ENCODE measurements at places on chromosomes 3 and 15.

DNA sequence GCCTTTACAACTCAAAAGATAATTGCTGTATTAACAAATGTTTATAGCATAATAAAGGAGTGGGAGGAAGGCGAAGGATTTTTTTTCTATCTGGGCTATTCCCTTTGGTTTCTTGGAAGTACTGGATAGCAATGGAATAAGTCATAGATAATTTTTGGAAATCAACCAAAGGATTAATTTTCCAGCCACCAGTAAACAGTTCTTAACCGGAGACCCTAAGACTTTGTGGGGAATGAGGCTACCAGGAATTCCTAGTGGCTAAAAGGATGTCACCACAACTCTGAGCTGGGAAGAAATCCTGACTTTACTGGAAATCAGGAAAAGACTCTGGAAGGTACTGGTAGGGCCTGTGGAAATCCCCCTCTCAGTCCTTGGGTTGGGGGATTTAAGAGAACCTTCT lies 138.4 kb upstream of the RARB start:
- DNase-seq = no peak

DNA sequence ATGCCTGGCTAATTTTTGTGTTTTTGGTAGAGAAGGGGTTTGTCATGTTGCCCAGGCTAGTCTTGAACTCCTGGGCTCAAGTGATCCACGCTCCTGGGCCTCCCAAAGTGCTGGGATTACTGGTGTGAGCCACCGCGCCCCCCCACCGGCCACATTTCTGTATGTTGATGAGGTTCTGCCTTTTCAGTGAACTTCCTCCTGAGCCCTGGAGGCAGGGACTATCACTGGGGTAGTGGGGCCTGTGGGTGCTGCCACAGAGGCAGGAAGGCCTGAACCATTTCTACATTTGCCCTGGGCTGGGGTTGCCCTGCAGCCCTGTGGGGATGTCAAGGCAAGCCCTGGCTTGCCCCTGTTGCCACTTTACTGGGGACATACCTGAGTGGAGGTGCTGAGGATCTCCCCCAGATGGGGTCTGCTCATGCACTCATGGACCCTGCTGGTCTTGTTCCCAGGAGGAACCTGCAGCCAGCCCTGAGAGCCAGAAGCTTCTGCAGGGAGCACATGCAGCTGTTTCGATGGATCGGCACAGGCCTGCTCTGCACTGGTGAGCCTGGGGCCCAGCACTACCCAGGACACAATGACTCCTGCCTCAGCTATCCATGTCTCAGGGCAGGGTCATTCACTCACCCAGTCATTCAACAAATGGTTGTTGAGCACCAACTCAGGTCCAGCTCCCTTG lies 5.7 kb downstream of the SLC28A1 start:
- DNase-seq = no peak

GRCh38 chr3:173911446-173911845 lies 513.9 kb downstream of the NLGN1 start:
- DNase-seq = no peak

- no peak for DNase-seq
Measured at GRCh38 chr3:29245441-29245840, 35.4 kb upstream of the RBMS3 start.

- no peak for DNase-seq
Measured at GRCh38 chr3:57855281-57855680, 99.2 kb downstream of the SLMAP start.

GRCh38 chr15:73139744-73140553 lies 87.7 kb downstream of the NEO1 start:
- no peak for DNase-seq

DNA sequence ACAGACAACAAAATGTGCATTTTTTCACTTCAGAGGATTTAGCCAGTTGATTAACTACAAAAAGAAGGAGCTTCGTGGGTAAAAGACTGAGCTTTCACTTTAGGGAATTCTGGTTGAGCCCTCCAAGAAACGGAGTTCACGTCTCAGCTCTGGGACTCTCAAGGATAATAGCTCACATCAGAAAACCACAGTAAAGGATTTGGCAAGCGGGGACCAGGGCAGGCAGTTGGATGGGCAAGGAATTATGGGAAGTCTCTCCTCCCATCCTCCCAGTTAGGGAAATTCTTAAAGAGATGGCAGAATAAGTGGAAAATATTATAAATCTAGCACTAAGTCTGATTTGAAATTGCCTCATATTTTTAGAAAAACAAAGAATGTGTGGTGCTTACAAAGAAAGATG lies 188.3 kb upstream of the EOMES start:
- DNase-seq = no peak

- no peak for DNase-seq
Measured at GRCh38 chr15:38696109-38696727, 131.6 kb upstream of the RASGRP1 start.

- no peak for DNase-seq
Measured at GRCh38 chr15:98121536-98121935, 161.0 kb downstream of the ARRDC4 start.

DNA sequence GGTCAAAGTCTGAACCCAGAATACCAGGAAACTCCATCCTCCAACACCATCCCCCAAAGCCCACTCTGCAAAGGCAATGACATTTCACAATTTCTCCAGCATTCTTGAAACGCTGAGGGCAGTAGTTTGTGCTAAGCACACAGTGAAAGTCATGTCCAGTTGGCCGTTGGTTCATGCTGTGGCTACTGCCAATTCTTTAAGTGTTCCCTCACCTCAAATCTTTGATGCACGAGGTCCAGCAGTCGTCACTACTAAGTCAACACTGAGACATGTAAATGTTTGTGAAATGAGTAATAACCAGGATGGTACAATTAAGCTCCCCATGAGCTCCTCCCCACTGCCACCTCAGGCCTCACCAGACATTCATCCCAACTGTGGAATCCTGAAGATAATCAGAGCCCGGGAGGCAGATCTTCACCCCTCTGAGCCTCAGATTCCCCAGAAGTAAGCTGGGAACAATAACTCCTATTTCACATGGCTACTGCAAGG lies 7.0 kb downstream of the SUCLG2 start:
- DNase-seq = no peak

DNA sequence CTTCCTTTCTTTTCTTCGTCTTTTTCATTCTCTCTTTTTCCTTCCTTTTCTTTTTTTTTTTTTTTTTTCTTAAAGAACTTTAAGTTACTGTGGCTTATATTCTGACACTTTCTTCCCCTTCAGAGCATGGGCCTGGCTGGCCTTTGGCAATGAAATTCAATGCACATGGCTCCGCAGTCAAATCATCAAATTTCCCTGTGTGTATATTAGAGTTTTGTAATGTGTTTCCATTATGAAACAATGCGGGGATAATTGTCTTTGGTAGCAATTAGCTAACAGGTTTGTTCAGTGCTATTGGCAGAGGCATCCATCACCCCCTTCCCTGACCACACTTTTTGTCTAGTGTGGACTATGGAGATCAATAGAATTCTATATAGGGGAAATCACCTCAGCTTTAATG lies 80.5 kb downstream of the CDIN1 start:
- no peak for DNase-seq

DNA sequence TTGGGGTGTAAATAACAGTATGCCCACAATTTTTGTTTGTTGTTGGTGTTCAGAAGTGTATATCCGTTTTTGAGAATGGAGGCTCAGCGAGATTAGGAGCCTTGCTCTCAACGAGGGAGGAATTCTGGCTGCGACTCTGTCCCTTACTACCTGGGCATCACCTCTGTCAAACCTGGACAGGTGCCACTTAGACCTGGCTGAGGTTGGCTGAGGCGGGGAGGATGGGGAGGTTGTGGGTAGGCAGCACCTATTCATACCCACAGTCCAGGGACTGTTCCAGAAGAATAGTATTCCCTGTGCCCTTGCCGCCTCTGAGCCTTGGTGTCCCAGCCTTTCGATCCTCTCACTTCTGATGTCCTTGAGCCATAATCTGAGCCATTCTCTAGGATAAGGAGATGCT lies 99.9 kb downstream of the LINGO1 start:
- no peak for DNase-seq

- no peak for DNase-seq
Measured at GRCh38 chr15:91342097-91342496, 242.0 kb downstream of the SV2B start.

- DNase-seq = peak; percentile 34
Measured at GRCh38 chr3:126540342-126540849, 16.4 kb downstream of the CHST13 start.

DNA sequence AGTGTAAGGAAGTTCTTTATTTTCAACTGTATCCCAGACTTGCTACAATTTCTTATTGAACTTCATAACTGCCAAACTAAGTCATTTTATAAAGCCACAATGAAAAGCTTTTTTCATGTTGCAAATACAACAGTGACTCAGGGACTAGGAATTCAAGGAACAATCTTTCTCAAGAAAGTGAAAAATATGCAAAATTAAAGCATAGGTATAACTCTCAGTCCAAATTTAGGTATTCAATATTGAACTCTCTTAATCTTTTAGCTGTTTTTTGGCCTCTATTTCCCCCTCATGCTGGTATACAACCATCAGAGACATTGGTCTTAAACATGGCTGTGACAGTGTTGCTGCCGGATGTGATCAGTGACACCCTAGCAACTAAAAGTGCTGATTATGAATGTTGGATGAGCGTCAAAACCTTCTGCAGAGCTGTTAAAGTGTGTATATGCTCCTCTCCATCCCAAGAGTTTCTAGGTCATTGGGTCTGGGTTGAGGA lies 476.9 kb downstream of the ZNF385D start:
- no peak for DNase-seq

GRCh38 chr3:192843723-192844485 lies 73.8 kb downstream of the MB21D2 start:
- DNase-seq = no peak

- DNase-seq = no peak
Measured at GRCh38 chr3:117893001-117893400, 1141.6 kb downstream of the IGSF11 start.

DNA sequence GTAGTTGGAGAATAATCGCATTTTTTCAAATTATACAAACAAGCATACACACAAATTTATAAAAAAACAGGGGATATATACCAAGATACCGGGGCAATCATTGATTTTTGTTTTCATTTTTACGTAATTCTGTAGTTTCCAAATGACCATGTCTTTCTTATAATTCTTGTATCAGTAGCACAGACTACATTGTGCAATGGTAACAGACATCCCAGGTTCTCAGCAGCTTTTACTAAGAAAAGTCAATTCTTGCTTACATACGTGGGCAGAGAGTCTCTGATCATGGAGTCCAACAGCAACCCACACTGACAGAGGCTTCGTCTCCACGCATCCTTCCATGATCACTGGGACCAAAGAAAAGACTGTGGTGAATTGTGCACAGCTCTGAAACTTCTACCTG lies 441.3 kb downstream of the TBL1XR1 start:
- no peak for DNase-seq

- DNase-seq = no peak
Measured at GRCh38 chr3:129469026-129469425, 29.0 kb downstream of the IFT122 start.

GRCh38 chr15:89091627-89092220 lies 3.5 kb downstream of the ABHD2 start:
- DNase-seq = no peak

DNA sequence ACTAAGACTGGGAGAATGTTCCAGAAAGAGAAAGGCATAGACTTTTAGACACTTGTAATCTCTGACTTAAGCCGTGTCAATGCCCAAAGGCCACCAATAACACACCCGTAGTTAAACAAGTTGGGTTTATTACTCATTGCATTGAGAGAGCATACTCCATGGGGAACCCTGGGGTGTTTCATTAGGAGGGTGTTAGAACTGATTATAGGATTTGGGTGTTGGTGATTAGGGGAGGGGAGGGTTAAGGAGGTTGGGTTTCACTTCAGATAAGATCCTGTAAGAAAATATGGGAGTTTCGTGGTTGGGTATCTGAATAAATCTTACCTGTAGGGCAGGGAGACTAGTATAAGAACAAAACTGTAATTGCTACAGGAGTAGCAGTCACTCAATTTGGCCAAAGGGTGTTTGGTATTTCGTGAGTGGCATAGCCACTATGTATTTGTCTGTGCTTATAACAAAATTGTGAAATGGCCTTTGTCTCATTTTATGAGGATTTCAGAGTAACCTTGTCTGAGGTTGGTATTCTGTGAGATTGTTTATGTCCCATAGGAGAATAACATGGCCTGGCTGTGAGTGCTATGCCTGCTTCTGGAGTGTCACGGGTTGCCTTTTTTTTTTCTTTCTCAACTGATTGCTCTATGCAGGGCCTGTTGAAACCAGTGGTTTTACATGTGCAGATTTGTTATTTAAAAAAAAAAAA lies 2.9 kb downstream of the HACD3 start:
- DNase-seq = no peak

- no peak for DNase-seq
Measured at GRCh38 chr3:128429751-128430150, 36.9 kb downstream of the DNAJB8 start.

GRCh38 chr15:85793641-85794597 lies 806 bp downstream of the KLHL25 start:
- no peak for DNase-seq

- DNase-seq = no peak
Measured at GRCh38 chr15:80326270-80326669, 74.3 kb upstream of the CTXND1 start.

- DNase-seq = no peak
Measured at GRCh38 chr3:160564949-160565441, 376 bp downstream of the KPNA4 start.

DNA sequence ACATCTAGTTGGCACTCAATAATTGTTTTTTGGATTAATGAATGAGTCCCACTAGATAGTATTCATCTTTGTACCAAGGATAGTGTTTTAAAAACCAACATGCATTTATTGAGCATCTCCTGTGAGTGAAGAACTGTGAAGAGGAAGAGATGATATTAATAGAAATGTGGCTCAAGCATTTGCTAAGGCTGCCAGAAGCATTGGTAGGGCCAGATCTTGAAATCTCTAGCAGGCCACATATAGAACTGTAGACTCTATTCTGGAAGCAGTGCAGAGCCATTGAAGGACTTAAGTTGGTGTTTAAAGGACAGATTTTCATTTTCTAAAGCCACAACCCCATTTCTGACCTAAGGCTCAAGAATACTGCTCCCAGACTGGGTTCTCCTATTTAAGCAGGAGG lies 99.0 kb downstream of the NEK11 start:
- no peak for DNase-seq

DNA sequence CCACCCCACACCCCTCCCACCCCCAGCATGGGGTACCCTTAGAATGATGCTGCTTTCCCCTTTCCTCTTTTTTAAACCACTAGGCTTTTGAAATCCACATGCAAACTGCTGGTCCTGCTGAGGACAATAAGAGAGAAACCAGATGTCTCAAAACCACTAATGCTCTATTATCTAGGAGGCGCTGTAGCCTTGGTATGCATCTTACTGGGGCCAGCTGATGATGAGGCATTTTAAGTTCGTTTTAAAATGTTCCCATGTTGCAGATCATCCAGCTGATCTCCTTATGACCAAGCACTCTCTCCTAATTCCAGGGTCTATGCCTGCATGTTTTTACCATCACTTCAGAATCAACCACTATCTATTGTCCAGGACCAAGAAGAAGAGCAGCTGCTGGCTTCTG lies 1.3 kb downstream of the NME9 start:
- no peak for DNase-seq

DNA sequence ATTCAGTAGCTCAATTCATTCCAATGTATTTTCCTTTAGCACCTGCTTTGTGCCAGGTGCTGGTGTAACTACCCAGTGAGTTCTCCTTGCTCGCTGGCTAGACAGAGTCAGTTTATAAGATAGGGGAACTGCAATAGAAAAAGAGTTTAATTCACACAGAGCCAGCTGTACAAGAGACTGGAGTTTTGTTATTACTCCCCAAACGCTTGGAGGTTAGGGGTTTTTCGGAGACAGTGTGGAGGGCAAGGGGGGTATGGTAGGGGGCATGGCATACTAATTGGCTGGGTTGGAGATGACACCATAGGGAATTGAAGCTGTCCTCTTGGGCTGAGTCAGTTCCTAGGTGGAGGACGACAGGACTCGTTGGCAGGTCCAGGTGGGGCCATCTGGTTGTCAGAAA lies 5.4 kb upstream of the CFAP91 start:
- no peak for DNase-seq

GRCh38 chr15:58284293-58284692 lies 146.1 kb downstream of the AQP9 start:
- no peak for DNase-seq

Data from GOT3 (cell line).